ENCODE measurements at places on chromosomes 12 and 14. TPM values are rescaled to one million over a fixed set of nuclear protein-coding genes. Genes with fewer than 3 reads are reported as not detected.

Gene LETMD1
- 59.0 TPM for polyA plus RNA-seq

Gene MFAP5
- 22.8 TPM for polyA plus RNA-seq

Gene PLBD1
- 3.4 TPM for polyA plus RNA-seq

Gene KCNMB4
- polyA plus RNA-seq: 15.1 TPM

Gene AMIGO2
- polyA plus RNA-seq: 10.6 TPM

Gene FAM181A
- polyA plus RNA-seq: not detected

Gene ANKRD9
- 2.6 TPM for polyA plus RNA-seq

Gene PEX5
- polyA plus RNA-seq: 23.4 TPM

Gene DIO3
- polyA plus RNA-seq: 0.88 TPM

Gene CDC42BPB
- polyA plus RNA-seq: 49.9 TPM

Gene TTC6
- not detected for polyA plus RNA-seq

Gene KCNH3
- polyA plus RNA-seq: 18.9 TPM

Gene NDUFA9
- 52.9 TPM for polyA plus RNA-seq

Gene IAPP
- polyA plus RNA-seq: 0.20 TPM

Gene ZFC3H1
- polyA plus RNA-seq: 41.9 TPM

Gene GPR33
- polyA plus RNA-seq: not detected

Gene RBP5
- 8.7 TPM for polyA plus RNA-seq

Gene AICDA
- not detected for polyA plus RNA-seq

Gene LRP1-AS
- polyA plus RNA-seq: not detected

Gene CELA1
- polyA plus RNA-seq: 0.67 TPM

Gene ABHD12B
- polyA plus RNA-seq: 0.42 TPM

Gene CISTR
- not detected for polyA plus RNA-seq

Gene IQSEC3
- 5.0 TPM for polyA plus RNA-seq

Measured in adrenal gland (tissue), 19 donors.